ENCODE measurements at places on chromosomes 7 and 10.

DNA sequence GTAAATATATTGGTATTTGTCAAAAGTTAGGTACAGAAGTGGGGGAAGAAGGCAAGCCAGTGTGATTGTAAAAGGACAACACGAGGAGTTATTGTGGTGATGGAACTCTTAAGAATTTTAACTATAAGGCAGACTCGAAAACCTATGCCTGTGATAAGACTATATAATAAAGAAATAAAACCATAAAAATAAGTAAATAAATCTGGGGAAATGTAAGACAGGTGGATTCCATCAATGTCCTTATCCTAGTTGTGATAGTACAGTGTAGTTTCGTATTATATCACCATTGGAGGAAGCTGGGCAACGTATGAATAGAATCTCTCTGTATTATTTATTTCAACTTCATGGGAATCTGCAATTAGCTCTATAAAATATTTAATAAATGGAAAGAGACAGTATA lies 395.7 kb downstream of the CDC14C start:
- no peak for DNase-seq

DNA sequence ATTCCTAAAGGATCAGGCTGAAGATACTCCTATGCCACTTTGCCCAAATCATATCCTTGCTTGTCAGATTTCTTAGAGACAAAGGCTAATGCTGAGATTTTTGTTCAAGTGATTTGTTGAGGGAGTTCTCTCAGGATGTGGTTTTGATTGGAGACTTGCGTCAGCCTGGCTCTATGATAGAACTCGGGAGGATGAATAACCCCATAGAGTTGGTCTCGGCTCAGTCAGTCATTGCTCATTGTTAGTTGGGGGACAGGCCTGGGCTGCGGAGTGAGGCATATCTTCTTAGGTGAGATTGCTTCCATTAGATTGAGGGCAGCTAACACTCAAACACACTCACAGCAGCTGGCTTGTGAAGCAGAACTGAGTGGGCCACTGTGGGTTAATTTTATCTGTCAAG lies 203.4 kb downstream of the KIF20B start:
- peak; percentile 29 for DNase-seq

DNA sequence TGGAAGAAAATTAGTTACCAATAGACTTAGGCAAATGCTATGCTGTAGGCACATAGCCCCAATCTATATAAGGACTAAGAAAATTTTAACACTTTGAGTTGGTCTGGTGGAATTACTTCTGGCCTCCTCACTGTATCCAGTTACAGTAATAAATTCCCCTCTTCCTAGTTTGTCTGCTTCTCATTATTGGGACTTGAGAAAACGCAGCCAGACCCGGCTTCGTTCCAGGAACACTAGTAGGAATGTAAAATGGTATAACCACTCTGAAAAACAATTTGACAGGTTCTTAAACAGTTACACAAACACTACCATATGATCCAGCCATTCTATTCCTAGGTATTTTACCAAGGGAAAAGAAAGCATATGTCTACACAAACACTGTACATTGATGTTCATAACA lies 150.2 kb downstream of the VPS50 start:
- DNase-seq = no peak

- DNase-seq = peak; percentile 8
Measured at GRCh38 chr7:3089493-3089892, 45.8 kb upstream of the CARD11 start.

GRCh38 chr10:102435529-102436233 lies 3.3 kb upstream of the CUEDC2 start:
- DNase-seq = peak; percentile 65

GRCh38 chr7:110973196-110973990 lies 117.5 kb upstream of the LRRN3 start:
- no peak for DNase-seq

- peak; percentile 19 for DNase-seq
Measured at GRCh38 chr7:141737118-141737835, 881 bp upstream of the SSBP1 start.

DNA sequence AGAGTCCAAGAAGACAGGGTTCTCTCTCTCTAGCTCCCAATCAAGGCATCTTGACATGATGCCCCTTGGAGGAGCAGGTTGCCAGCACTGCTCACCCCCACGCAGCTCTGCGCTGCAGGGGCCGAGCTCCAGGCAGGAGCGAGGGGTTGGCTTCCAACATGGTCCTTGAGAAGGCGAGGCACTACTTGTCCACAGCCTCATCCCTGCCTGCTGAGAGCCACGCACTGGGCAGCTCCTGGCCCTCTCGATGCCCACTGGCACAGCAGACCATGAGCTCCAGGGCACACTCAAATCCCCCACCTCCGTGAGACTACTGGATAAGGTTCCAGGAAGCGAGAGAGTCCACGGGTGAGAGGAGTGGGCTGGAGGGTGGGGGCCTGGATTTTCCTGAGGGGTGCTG lies 31.1 kb downstream of the RAMP3 start:
- DNase-seq = no peak

DNA sequence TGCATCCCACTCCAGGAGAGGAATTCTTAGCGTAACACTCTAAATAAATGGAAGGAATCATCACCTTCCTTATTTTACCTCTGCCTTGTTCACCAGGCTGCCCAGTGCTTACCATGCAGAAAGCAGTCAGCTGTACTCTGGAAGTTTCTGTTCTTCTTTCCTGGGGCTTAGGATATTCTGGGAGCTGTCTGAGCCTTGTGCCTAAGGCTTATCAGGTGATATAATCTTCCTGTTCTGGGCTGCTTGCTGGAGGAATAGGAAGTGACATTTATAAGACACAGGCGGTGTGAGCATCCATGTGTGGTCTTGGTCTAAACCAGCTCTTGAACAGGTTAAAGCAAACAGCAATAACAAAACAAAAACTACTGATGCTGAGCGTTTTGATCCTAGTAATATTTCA lies 13.5 kb downstream of the KCTD7 start:
- DNase-seq = no peak

DNA sequence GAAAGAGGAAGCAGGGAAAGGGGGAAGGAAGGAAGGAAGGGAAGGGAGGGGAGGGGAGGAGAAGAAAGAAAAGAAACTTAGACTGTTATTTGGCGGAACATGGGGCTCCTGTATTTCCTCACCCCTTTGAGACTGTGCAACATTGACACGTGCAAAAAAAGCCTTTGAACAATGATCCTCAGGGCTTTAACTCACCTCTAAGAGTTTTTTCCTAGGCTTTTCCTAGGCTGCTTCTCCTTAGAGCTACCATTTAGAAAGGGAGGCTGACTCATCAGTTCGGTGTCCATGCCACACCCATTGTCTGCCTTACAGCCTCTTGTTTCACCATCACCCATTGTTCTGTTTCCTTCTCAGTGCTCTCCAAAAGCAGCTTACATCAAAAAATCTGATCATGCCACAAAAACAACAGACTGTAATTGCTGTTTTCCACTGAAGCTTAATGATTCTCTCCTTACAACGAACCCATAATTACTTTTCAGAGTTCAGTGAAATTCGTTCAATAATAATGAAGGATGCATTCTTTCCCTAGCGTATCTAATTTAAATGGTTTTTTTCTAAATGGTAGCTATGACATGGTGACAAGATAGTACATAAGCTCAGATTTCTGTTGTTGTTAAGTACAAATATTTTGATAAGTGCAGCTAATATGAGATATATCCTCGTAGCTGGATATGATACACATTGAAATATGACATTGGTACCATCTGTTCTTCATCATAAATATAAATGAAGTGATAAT lies 90.8 kb downstream of the PRLHR start:
- DNase-seq = peak; percentile 91

DNA sequence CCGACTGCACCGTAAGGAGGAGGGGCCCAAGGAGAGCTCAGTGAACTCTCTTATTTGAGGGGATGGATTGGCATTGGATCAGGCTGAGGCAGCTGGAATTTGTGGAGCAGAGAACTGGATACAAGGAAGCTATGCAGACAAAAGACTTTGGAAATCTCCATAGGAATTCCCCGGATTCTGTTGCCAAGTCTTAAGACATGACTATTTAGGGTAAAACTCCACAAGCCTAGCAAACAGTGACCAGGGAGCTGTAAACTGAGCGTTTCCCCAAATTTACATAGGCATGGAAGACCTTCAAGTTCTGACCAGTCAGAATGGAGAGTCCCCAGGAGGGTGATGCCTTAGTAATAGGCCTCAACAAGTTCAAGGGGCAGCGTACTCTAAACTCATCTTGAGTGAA lies 82.5 kb upstream of the PCBD1 start:
- DNase-seq = peak; percentile 34

DNA sequence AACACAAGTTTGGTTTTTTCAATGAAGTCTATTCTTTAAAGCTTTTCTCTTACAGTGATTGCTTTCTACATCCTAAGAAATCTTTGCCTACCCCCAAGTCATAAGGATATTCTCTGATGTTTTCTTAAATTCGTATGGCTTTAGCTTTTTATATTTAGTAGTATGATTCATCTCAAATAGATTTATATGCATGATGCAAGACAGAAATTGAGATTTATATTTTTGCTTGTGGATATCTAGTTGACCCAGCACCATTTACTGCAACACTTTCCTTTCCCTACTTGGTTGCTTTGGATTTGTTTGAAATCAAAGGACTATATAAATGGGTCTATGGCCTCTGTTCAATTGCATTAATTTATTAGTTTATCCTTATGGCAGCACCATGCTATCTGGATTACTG lies 113.9 kb downstream of the ZNF438 start:
- DNase-seq = no peak

- DNase-seq = no peak
Measured at GRCh38 chr7:151748733-151749132, 128.2 kb downstream of the PRKAG2 start.

DNA sequence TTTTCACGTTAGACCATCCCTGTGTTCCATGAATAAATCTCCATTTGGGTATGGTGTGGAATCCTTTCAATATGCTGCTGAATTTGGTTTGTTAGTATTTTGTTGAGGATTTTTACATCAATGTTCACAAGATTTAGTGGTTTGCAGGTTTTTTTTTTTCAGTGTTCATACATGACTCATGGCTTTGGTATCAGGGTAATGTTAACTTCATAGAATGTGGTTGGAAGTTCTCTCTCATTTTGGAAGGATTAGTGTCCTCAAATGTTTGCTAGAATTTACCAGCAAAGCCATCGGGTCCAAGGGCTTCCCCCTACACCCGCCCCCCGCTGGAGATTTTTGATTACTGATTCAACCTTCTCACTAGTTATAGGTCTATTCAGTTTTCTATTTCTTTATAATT lies 398.0 kb downstream of the NXPH1 start:
- DNase-seq = peak; percentile 2

DNA sequence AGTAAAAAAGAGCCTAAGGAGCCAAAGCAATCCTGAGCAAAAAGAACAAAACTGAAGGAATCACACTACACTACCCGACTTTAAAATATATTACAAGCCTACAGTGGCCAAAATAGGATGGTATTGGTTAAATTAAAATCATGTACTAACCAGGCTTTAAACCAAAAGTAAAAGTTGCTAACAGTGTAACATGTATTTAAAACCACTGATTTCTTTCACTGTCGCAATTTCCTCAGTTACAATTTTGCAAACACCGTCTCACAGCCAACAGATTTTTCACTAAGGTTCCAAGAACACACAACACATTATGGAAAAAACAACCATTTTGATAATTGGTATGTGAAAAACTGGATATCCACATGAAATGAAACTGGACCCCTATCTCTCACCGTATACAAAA lies 74.0 kb downstream of the JMJD1C start:
- peak; percentile 19 for DNase-seq

DNA sequence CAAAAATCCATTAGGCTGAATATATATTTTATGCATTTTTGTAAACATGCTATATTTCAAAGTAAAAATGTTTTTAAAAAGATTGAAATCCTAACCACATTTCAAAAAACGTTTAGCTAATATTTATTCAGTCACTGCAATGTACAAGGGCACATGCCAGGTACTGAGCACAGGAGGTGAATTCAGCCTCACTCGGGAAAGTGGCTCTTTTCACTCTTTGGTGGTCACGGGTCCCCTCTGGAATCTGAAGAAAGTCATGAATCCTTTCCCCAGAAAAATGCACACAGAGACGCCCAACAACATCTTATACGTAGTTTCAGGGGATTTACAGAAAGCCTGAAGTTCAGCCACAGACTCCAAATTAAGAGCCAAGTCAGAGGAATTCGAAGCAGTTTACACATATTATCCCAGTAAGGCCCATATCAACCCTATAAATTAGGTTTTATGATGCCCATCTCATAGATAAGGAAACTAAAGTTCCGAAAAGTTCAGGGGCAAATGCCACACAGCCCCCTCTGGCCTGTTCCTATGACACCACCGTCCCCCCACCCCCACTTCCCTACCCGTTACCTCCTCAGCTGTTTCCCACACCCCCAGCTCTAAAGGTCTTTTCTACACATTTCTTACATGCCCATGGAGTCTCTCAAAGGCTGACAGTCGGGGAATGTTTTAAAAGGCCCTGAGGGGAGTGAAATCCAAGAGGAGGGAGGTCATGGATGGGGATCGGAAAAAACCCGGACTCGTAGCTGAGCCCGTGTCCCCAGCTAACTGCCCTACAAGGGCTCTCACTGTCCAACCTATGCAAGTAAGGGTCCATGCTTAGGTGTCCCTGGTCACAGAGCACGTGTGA lies 9.6 kb upstream of the SVOPL start:
- DNase-seq = no peak

- DNase-seq = no peak
Measured at GRCh38 chr7:114874170-114874569, 47.7 kb upstream of the MDFIC start.

DNA sequence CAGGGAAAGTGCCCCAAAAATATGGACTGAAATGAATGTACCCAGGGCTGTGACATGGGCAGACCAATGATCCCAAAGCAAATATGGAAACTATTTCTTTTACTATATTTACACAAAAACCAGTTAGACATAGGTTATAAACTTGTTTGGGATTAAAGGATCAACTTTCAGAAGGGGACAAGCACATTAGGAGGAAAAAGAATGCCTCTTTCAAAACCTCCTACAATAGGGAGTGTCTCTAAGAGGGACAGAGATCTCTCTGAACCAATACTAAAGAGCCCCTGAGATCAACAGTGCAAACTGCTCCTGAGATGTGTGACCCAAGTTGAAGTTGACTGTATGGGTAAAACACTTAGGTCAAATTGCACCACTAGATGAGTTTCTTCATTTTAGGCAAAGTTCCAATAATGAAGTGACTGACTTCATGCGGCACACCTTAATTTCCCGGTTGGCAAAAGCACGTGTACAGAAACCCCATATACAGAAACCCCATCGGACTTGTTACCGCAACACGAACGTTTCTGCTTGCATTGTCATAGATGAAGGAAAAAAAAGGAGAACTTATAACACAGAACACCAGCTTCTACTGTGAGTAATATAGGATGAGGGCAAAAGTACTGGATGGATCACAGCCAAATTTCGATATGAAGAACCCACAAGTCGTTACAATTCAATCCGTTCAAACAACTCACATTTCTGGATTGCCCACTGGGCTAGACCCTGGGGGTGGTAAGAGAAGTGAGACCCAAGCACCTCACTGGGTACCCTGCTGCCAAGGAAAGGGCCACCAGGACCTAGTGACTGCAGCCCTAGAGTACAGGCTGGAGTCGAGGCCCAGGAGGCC lies 4.3 kb downstream of the SVIL start:
- DNase-seq = no peak

GRCh38 chr10:93604146-93604545 lies 3.1 kb upstream of the RBP4 start:
- no peak for DNase-seq

Measured in cardiac fibroblast (primary cell).